Islet precursor cell (in vitro differentiated cells): ENCODE measurements at places on chromosomes 2 and 18.
A peak's percentile ranks its signal among the peaks of the same experiment; 100 is the strongest.

GRCh38 chr18:53489266-53489665 lies 735.2 kb downstream of the MBD2 start:
- DNase-seq = no peak

GRCh38 chr2:33475224-33476130 lies 972 bp upstream of the RASGRP3 start:
- peak; percentile 82 for DNase-seq

- no peak for DNase-seq
Observed at GRCh38 chr2:118058951-118059350, 29.3 kb upstream of the INSIG2 start.

DNA sequence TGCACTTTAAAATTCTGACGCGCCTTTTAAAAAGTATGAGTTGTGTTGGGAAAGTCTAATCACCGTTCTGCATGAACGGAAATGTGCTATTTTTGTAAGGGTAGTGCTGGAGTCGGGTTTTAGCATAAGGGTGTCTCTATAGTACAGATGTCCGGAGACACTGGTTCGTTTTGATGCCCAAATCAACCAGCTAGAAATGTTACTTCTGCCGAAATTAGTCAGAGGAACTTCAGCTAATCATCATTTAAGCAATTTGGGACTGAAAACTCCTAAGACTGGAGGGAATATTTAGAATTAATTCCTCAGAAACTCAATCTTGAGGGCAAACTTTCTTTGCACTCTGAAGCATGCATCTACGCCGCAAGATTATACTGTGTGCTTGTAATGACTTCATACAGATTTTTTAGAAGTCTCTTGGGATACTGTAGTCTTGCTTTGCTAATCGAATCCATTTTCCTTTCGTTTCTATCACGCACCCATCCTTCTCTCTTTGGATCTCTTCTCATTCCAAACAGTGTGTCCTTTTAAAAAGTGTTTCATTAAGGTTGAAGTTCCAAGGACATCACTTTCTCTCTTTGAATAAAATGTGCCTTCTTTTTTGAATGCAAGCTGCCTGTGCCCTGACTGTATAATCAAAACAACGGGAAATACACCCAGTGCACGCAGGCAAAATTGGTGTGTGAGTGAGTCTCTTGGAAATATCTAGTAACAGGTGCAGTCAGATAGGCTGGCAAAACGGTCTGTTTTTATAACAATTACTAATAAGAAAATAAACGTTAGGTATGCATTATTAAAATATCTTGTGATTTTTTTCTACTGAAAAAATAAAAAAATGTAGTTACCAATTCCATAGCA lies 270.9 kb upstream of the TCF4 start:
- DNase-seq = no peak

DNA sequence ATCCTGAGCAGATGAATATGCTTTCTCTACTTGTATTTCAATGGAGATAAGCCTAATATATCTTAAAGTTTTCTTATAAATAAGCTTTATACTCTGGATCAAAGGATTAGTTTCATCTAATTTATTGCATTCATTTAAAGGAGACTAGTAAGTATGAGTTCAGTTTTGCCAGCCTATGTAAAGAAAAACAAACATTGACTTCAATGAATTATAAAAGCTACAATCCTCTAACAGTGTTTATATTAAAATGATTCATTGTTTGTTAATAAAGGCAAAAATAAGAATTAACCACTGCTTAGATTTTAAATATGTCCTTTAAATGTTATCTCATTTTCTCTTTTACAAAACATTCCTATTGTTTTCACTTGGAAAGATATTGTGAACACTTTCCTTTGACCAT lies 566.0 kb downstream of the EPHA4 start:
- DNase-seq = no peak

DNA sequence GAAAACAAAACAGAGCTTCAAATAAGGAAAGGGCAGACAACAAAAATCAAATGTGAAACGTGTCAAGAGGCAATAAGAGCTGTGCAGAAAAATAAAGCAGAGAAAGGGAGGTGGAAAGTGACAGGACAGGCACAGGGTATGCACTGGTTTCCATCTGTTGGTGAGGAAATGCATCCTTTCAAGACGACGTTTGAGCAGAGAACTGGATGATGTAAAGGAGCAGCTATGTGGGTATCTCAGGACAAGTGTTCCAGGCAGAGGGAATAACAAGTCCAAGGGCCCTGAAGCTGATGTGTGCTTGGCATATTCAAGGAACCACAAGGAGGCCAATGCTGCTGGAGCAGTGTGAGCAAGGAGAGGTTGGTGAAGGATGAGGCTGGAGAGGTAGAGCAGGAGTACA lies 168.9 kb upstream of the SERPINE2 start:
- DNase-seq = peak; percentile 62

GRCh38 chr2:197089655-197090054 lies 163.1 kb upstream of the PGAP1 start:
- peak; percentile 80 for DNase-seq
